ENCODE measurements at places on chromosomes 11 and 22. TPM values are rescaled to one million over a fixed set of nuclear protein-coding genes. Genes with fewer than 3 reads are reported as not detected.

GRCh38 chr11:2843551-2843950 lies 42.0 kb downstream of the CDKN1C start:
- peaks cover 19% of the 10 kb centered on the region for H3K4me1 ChIP-seq
- no peak overlapping the region for H3K27ac ChIP-seq
- no peaks in the 10 kb centered on the region for H3K27me3 ChIP-seq
- DNase-seq: no peak
- H3K36me3 ChIP-seq: no peaks in the 10 kb centered on the region

DNA sequence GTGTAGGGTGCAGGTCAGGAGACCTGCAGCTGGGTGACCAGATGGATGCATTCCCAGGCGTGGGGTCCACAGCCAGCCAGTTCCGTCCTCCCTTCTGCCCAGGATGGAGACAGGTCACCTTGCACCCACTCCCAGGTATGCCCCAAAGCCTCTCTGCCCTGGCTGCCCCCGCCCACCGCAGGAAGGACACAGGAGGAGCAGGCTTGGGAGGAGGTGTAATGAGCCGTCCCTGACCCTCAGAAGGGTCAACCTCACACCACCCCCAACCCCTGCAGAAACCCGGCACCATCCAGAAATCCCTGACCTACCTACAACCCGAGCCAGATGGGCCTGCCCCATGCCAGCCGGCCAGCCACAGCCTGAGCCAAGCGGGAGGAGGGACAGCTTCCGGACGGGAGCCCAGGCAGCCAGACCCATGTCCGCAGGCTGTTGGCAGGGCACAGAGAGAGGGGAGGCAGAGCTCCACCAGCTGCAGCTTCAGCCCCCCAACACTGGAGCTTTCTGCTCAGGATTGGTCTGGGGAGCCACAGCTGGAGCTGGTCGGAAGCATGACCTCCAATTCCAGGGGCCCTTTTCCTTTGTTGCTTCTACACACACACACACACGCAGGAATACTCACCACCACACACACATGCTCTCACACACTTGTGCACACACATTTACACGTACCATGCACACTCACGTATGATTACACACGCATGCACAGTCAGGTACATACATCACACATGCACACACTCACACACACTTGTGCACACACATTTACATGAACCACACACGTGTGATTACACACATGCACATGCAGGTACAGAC lies 5.3 kb downstream of the IFITM10 start:
- no peak overlapping the region for H3K4me3 ChIP-seq
- H3K36me3 ChIP-seq: no peaks in the 10 kb centered on the region
- no peak for DNase-seq
- no peak overlapping the region for H3K27ac ChIP-seq

- no peak overlapping the region for H3K27ac ChIP-seq
- H3K27me3 ChIP-seq: no peaks in the 10 kb centered on the region
- no peaks in the 10 kb centered on the region for H3K36me3 ChIP-seq
- peaks cover 27% of the 10 kb centered on the region for H3K4me1 ChIP-seq
- no peak overlapping the region for H3K4me3 ChIP-seq
Observed at GRCh38 chr22:36010882-36011281, 17.7 kb downstream of the RBFOX2 start.

PKP3 gene
- 157 TPM for total RNA-seq

DNA sequence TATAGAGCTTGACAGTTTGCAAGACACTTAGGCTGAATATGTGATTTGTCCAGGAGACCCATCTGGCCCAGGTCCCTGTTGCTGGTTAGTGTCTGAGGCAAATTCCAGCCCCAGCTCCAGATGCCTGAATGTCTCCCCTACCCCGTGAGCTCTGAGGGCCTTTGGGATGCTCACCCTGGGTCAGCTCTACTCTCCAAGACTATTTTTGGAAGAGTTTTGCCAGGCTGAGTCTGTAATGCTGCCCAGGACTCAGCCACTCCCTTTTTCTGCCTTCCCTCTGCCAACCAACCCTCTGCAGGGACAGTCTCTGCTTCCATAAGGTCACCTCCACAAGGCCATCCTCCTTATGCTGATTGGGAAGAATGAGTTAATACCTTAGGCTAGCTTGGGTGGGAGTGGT lies 66.3 kb downstream of the CABIN1 start:
- DNase-seq: no peak
- no peak overlapping the region for H3K4me3 ChIP-seq
- H3K27me3 ChIP-seq: no peaks in the 10 kb centered on the region
- H3K27ac ChIP-seq: no peak overlapping the region
- H3K36me3 ChIP-seq: peaks cover 26% of the 10 kb centered on the region
- H3K4me1 ChIP-seq: no peaks in the 10 kb centered on the region

GRCh38 chr11:39990421-39990831 lies 1469.0 kb downstream of the LRRC4C start:
- no peaks in the 10 kb centered on the region for H3K36me3 ChIP-seq
- no peak overlapping the region for H3K4me3 ChIP-seq
- no peak for DNase-seq
- H3K4me1 ChIP-seq: no peaks in the 10 kb centered on the region
- no peak overlapping the region for H3K27ac ChIP-seq

- DNase-seq: no peak
- no peaks in the 10 kb centered on the region for H3K36me3 ChIP-seq
- H3K4me1 ChIP-seq: no peaks in the 10 kb centered on the region
- H3K27me3 ChIP-seq: no peaks in the 10 kb centered on the region
- no peak overlapping the region for H3K27ac ChIP-seq
- H3K4me3 ChIP-seq: no peak overlapping the region
Observed at GRCh38 chr11:107731941-107732688, 20.3 kb upstream of the SLN start.

GRCh38 chr11:40161854-40162410 lies 1297.5 kb downstream of the LRRC4C start:
- no peak for DNase-seq
- no peaks in the 10 kb centered on the region for H3K27me3 ChIP-seq
- H3K4me1 ChIP-seq: no peaks in the 10 kb centered on the region
- no peak overlapping the region for H3K4me3 ChIP-seq
- no peak overlapping the region for H3K27ac ChIP-seq

OR5AR1 gene
- not detected for total RNA-seq

TMEM191B gene
- total RNA-seq: 2.1 TPM

DNA sequence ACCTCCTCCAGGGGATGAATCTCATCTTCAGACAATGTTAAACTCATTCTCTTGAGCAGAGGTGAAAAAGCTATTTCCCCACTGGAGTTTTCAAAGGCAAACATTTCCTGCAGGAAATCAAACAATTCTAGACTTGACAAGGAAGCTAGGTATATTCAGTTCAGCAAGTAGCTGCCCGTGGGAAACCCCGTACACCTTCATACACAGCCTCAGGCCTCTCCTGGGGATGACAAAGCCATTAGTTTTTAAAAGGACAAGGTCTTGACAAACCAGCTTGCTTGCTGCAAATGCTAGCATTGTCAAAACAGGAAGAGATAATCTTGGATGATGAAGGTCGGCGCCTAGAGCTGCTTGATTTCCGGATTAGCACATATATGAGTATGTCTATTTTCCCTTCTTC lies 1630.8 kb upstream of the TENM4 start:
- H3K4me1 ChIP-seq: no peaks in the 10 kb centered on the region
- no peak overlapping the region for H3K4me3 ChIP-seq
- no peak for DNase-seq
- H3K36me3 ChIP-seq: no peaks in the 10 kb centered on the region

TBX10 gene
- not detected for total RNA-seq

GRCh38 chr11:120212926-120213325 lies 2.1 kb downstream of the OAF start:
- no peaks in the 10 kb centered on the region for H3K27me3 ChIP-seq
- H3K4me3 ChIP-seq: no peak overlapping the region
- H3K36me3 ChIP-seq: no peaks in the 10 kb centered on the region
- peaks cover 52% of the 10 kb centered on the region for H3K4me1 ChIP-seq
- no peak overlapping the region for H3K27ac ChIP-seq

- H3K36me3 ChIP-seq: peaks cover 14% of the 10 kb centered on the region
- peak overlapping the region; percentile 99 for H3K4me3 ChIP-seq
- peak overlapping the region; percentile 78 for H3K27ac ChIP-seq
- H3K27me3 ChIP-seq: no peaks in the 10 kb centered on the region
- no peak for DNase-seq
Observed at GRCh38 chr11:47175746-47176327, 842 bp downstream of the ARFGAP2 start.

- no peak overlapping the region for H3K4me3 ChIP-seq
- no peaks in the 10 kb centered on the region for H3K36me3 ChIP-seq
- H3K27me3 ChIP-seq: no peaks in the 10 kb centered on the region
- no peak for DNase-seq
- no peak overlapping the region for H3K27ac ChIP-seq
- H3K4me1 ChIP-seq: no peaks in the 10 kb centered on the region
Observed at GRCh38 chr11:76190376-76190775, 15.9 kb downstream of the WNT11 start.

DNA sequence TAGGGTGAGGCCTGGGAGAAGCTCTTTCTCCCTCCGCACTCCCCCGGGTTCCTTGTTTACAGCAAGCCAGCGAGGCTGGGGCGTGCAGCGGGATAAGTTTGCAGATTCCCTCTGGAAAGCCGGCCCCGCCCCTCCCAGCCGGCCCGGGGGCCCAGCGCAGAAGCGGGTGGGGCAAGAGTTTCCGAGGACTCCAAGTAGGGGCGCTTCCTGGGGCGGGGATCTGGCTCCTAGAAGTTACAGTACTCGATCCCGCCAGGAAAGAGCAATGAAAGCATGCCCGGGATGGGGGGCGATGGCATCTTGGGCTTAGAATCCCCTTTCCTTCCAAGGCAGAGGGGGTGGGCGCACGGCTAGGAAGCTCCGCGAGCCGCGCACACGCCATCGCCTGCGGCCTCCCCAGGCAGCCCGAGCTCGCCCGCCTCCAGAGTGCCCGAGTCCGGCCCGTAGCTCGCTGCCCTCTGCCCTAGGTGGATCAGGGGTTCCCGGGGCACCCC lies 385 bp downstream of the TST start:
- no peak for DNase-seq
- H3K27ac ChIP-seq: peak overlapping the region; percentile 95
- H3K36me3 ChIP-seq: no peaks in the 10 kb centered on the region
- peaks cover 28% of the 10 kb centered on the region for H3K4me1 ChIP-seq
- no peaks in the 10 kb centered on the region for H3K27me3 ChIP-seq

DNA sequence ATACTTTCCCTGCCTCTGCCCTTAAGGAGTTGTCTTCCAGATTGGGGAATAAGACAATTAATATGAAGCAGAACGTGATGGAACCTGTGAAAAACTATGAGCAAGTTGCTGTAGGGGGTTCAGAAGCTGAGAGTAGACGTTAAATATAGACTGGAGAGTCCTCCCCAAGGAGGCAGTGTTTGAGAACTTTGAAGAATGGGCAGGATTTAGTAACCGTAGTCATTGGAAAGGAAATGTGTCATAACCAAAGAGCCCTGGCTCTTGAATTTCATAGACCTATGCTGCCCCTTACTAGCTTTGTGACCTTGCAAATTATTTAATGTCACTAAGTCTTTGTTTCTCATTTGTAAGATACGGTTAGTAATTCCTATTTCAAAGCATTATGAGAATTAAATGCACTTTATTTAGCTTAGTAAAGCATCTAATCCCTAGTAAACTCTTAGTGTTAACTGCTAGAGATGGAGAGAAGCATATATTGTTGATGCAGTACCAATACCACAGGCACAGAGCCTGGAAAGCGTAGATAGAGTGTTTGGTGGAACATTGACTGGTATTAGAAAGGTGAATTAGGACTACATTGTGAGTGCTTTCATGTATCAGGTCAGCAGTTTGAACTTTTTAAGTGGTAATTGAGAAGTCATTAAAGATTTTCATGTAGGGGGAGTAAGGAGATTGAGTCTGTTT lies 54.1 kb downstream of the MCAM start:
- H3K27ac ChIP-seq: no peak overlapping the region
- no peaks in the 10 kb centered on the region for H3K36me3 ChIP-seq
- H3K4me1 ChIP-seq: no peaks in the 10 kb centered on the region
- DNase-seq: no peak
- H3K27me3 ChIP-seq: no peaks in the 10 kb centered on the region

ASPHD2 gene
- total RNA-seq: 4.1 TPM

PRODH gene
- 3.2 TPM for total RNA-seq

- H3K36me3 ChIP-seq: peaks cover 32% of the 10 kb centered on the region
- peaks cover 5% of the 10 kb centered on the region for H3K4me1 ChIP-seq
Observed at GRCh38 chr22:46105494-46106278, 44.6 kb upstream of the PPARA start.

DNA sequence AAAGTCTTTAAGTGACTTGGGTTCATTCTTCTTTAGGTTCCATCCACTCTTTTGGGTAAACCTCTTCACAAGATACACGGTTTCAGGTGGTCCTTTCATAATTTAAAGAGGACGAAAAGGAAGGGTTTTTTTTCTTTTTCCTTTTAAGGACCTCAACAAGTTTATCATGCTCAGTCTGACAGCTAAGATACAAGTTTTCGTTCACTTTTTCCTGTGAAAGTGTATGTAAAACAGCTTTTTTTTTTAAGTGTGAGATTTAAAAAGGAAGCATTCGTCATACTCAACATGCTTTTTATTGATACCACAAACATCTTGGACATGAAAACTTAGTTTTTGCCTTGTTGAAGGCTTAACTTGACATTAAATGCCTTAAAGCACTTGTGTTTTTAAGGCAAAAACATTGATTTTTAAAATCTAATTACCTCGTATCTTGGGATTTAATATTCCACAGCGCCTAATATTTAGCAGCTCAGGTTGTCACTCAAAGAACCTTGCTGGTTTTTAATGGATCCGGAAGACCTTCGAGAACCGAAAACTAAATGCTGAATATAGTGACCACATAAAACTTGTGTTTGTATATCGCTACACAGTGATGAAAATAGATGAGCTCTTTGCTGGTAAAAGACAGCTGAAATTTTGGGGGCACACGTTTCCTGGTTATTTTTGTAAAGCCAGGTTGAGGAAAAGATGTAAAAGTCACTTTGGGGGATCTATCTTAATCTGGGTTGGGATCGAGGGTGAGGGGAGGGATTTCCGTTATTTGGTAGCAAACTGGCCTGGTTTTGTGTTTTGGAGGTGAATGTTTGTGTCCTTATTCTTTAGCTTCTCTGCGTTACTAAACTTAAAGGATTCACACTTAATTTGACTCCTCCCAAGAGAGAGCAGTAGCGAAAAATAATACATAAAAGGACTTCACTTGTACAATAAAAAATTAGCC lies 2.3 kb downstream of the PCF11 start:
- H3K27me3 ChIP-seq: no peaks in the 10 kb centered on the region
- H3K27ac ChIP-seq: no peak overlapping the region
- H3K36me3 ChIP-seq: peaks cover 23% of the 10 kb centered on the region
- peaks cover 5% of the 10 kb centered on the region for H3K4me1 ChIP-seq

DNA sequence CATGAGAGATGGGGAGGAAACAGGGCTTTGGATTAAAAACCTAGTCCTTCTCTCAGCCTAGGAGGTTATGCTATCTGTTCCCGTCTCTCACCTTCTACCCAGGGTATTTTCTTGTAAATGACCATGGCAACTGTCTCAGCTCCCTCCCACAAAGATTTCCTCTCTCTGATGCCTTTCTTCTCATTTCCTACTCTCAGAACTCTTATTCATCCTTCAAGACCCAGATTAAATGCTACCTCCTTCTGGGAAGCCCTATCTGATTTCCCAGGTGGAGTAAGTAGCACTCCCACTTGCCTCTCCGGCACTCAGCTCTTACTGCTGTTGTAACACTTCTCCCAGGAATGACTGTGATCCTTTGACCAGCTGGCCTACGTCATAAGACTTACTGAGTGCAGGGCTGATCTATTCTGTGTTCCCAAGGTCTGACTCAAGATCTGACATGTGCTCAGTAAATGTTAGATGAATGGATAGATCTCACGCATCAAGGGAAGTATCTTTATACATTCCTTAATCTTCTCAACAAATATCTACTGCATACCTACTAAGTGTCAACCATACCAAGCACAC lies 175.0 kb downstream of the TENM4 start:
- no peak overlapping the region for H3K27ac ChIP-seq
- no peak overlapping the region for H3K4me3 ChIP-seq
- DNase-seq: no peak
- H3K4me1 ChIP-seq: no peaks in the 10 kb centered on the region
- no peaks in the 10 kb centered on the region for H3K36me3 ChIP-seq

All from HCT116 (cell line).